ENCODE measurements at places on chromosomes 11 and 22.

DNA sequence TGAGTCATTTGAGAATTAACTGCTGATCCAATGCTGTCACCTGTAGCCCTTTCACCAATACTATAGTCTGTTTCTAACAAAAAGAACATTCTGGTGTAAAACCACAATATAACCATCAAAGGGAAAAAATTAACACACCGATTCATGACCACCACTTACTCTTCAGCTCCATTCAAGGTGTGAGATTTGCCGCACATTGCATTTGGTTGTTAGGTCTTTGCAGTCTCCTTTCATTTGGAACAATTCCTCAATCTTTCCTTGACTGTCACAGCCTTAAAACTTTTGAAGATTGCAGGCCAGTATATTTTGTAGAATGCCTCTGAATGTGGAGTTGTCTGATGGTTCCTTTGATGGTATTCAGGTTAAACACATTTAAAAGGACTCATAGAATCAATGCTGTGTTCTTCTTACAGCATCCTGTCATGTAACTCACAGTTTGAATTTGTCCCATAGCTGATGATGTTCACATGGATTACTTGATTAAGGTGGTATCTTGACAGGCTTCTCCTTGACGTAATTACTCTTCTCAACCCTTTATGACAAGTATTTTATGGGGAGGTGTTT lies 63.6 kb downstream of the TNRC6B start:
- no peak for DNase-seq

DNA sequence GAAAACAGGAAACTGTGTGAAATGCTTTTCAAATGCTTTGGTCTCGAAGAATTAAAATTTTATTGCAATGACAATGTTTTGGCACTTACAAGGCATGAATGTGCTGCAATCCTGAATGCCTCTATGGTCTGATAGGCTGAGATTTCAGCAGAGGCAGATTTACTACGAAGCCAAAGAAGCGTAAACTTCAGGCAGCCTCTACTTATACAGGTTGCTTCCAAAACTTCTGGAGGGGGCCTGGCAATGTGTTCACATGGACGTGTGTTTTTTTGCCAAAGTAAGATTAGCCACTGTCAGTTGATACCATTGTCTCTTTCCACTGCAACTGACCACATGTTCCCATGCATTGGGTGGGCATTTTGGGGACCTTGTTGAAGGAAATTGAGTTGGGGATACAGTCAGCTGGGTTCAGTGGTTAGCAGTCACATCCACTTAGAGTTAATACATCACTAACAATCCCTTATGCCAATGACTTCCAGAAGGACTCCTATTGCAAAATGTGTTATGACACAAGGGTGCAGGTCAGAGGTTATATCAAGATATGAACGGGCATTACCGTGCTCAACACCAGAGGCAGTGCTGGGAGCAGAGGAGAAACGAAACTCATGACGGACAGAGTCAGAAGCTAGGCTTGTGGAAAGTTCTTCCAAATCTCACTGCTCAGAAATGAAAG lies 48.8 kb downstream of the ABTB2 start:
- DNase-seq, result no peak

GRCh38 chr11:47987310-47987709 lies 7.0 kb downstream of the PTPRJ start:
- no peak for DNase-seq

- DNase-seq, result no peak
Observed at GRCh38 chr11:87451395-87451794, 413.7 kb downstream of the TMEM135 start.

DNA sequence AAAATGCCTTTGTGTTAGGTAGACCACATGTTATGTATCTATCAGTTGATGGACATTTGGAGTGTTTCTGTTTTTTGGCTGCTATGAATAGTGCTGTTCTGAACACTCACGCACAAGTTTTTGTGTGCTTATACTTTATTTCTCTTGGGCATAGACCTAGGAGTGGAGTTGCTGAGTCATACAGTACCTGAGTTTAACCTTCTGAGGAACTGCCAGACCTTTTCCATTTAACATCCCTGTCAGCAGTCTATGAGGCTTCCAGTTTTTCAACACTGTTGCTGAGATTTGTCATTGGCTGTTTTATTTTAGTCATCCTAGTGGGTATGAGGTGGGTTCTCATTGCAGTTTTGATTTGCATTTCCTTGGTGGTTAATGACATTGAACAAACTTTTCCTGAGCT lies 4.4 kb downstream of the CTTN start:
- DNase-seq, result no peak

DNA sequence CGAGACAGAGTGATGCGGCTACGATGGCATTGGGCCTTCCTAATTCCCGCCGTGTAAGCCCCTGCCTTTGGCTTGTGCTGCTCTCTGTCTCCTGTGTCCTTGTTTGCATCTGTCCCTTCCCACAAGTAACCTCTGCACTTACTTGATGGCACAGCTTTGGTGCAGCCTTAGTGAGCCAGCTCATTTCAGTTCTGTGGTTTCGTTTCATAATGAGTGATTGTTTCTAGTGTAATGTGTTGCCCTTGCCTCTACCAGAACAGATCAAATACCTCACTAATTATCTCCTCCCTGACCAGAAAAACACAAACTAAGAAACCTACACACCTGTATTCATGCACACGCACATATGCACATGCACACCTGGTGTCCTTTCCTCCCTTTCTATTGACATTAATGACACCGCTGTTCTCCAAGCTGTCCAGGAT lies 58.8 kb downstream of the GRK3 start:
- no peak for DNase-seq

DNA sequence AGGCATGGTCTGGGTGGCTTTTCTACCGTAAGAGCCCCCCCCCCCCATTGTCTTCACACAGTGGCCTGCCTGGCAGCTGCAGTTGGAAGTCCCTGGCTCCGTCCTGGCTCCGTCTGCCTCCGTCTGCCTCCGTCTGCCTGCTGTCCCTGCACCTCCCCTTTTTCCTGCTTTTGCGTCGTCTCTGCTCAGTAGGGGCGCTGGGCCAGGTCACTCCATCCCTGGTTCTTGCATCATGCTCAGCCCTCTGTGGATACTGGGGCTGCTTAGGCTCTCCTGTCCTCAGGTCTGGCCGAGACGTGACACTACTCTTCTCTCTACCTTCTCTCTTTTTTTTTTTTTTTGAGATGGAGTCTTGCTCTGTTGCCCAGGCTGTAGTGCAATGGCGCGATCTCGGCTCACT lies 27.8 kb downstream of the AP2A2 start:
- DNase-seq, result no peak

GRCh38 chr11:15837901-15838489 lies 518.4 kb downstream of the SOX6 start:
- no peak for DNase-seq

DNA sequence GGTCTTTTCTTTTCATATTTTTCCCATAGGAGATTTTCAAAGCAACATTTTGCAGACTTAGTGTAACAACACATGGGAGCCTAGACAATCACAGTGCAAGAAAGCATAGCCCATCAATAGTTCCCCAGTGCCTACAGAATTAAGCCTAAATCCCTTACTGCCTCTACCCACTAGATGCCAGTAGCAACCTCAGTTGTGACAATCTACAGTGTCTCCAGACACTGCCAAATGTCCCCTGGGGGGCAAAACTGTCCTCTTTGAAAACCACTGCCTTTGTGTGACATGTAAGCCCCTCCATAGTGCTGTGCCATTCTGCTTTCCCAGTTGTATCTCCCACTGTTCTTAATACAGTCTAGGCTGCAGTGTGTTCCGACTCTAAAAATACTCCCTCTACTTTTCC lies 1329.0 kb downstream of the LRRC4C start:
- DNase-seq, result no peak

GRCh38 chr11:116835042-116835772 lies 2.2 kb downstream of the APOA1 start:
- DNase-seq, result no peak

DNA sequence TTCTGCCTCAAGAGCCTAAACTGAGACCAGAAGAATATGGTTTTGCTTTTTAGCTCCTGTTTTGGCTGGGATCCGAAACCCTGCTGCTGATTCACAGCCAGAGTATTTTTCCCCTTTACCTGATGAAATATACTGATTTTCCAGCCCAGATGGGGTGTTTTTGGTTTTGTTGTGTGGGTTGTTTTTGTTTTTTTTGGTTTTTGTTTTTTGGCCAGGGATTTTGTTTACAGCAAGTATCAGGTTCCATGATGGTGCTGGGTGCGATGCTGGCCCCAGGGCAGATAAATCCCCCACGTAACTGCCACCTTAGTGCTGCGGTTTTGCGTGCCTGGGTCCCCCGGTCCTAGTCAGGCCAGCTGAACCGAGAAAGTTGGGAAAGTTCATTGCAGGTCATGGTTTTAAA lies 103.7 kb downstream of the ZBTB16 start:
- DNase-seq, result no peak

DNA sequence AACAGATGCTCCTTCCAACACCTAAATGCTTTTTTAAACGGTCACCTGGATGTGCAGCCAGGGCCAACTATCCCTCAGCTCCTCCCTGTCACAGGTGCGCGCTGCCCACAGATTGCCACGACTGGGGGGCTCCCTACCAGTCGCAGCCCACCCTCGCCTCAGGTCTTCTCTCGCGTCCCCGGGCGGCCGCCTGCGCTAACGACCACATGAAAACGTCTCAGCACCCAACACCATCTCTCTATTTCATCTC lies 469 bp downstream of the ZBED5 start:
- DNase-seq, result no peak

DNA sequence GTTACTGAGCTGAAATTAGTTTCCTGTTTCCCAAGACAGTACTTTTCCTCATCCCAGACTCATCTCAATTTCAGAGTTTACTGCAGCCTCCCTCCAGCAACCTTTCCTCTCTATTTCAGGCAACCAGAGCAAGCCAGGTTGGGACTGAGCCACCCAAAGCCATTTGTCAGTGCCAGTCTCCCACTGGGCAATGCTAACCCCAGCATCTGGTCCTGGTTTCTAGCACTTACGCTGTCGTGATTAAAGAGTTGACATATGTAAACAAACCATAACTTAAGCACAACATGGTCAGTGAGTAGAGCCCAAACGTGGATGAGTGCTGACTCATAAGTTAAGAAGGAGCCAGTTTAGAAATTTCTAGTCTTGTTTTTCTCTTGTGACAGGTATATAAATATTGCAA lies 119.6 kb upstream of the BLID start:
- no peak for DNase-seq

DNA sequence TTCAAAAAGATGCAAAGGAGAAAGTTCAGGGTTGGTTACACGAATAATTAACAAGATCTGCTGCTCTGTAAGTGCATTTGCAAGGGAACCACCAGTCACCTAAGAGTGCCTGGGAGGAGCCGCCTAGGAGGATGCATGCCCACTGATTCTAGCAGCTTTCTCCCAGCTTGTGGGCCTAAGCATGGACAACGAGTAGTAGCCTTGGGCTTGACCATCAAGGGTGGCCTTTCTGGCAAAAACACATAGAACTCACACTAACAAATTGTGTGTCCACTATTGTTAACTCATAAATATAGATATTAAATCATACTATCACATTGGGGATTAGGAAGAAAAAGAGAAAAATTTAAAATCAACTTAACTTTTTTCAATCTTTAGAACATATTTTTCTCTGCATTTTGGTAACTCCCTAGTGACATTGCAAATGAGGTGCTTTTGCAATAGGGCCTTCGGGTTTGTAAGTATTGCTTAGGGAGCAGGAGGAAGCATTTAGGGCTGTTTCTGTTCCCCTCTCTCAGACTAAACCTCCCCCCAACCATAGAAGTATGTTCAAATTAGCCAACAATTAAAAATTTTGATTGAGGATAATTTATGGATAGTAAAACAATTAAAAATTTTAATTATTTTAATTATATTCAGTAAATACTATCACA lies 57.3 kb upstream of the CEP295 start:
- DNase-seq, result no peak

DNA sequence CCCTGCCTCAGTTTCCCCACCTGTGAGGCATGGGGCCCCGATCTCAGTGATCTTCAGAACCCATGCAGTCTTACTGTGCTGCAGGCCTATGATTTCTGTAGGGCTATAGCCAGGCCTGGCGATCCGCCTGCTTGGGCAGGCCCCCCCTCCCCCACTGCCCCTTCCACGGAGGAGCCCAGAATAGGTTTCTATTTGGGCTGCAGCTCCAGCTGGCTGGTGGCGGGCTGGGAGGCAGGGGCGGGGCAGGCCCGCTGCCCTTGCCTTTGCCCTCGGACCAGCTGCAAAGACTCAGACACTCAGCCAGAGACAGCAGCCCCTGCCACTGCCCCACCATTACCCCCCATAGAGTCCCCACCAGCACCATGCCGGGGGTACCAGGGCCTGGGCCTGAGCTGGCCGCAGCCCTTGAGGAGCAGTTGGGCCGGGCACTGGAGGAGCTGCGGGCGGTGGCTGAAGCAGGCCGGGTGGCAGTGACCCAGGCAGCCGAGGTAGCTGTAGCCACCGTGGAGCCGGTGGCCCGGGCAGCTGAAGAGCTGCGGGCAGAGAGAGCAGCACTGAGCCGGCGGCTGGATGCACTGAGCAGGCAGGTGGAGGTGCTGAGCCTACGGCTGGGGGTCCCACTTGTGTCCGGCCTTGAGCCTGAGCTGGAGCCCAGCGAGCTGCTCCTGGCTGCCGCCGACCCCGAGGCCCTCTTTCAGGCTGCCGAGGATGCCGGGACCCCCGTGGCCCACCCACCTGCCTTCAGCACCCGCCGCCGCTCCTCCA lies 12.2 kb downstream of the SMTN start:
- DNase-seq, result no peak

- DNase-seq, result peak; percentile 49
Observed at GRCh38 chr11:47236482-47236881, 12.1 kb downstream of the ACP2 start.

DNA sequence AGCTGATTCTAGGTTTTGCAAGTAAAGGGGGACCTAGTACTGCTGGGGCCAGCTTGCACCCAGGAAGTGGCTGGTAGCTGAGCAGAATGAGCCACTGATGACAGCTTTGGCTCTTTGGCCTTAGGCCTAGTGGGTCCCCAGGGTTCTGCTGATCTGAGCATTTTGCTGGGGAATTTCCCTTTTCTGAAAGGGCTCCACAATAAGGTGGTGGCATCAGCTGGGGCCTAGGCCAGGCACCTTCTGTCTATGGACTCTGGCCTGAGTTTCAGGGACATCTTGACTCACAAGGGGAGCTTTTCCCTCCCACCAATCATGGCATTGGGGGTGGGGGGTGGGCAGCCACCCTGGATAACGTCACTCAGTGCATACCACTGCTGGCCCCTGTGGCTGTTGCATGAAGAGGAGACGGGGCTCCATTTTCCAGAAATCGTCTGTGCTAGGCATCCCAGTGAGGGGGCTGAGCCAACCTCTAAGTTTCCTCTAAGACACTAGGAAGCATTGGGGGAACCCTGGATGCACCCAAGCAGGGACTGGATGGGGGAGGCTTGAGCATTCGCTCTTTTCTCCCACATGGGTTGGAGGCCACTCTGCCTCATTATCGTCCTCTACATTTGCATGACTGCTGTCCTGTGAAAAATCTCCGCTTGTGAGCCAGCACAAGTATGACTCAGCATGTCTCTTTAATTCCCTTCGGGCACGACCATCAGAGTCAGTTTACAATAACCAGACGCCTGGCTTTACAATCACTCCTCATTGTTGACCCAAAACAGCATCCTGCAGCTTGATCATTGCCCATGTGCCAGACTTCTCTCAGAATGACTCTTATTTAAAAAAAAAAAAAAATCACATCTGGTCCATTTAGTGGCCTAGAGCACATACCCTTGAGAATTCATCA lies 145.0 kb upstream of the THY1 start:
- DNase-seq, result no peak

- DNase-seq, result no peak
Observed at GRCh38 chr22:41308054-41308453, 6.7 kb downstream of the ZC3H7B start.

GRCh38 chr11:133636711-133637355 lies 104.5 kb upstream of the OPCML start:
- DNase-seq, result no peak

Data from hematopoietic multipotent progenitor cell treated with erythropoietin and hydrocortisone succinate and interleukin-3 and kit ligand, for 17 days (in vitro differentiated cells).